ENCODE measurements at places on chromosomes 5 and 9. TPM values are rescaled to one million over a fixed set of nuclear protein-coding genes. Genes with fewer than 3 reads are reported as not detected.
A peak's percentile ranks its signal among the peaks of the same experiment; 100 is the strongest.

DNA sequence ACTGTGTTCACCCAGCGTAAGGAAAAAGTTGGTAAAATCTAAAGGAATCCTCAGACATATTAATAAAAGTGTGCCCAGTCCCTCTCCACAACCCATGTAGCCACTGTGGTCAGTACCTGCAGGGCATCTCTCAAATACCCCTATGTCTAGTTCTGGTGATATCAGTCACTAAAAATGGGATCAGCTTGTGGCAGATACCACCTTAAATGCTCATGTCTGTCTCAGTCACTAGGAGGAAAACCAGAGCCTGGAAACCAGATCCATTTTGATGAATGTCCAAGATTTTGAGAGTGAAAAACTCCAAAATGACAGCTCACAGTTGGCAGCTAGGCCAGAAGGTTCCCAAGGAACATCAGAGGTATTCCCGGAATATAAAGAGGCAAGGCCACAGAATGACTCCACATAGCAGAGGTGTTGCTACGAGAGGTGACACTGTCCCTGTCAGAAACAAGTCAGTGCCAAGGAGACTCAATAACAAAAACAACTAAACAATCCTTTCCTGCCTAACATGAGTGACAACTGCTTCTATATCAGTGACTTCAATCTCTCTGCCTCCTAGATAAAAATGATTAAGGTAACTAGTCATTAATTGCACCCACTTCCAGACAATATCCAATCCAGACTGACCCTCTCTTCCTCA is 13.5 kb downstream of the PCAT7 start:
- DNase-seq: no peak

- peak; percentile 81 for DNase-seq
Observed at GRCh38 chr5:114857941-114858551, 311.7 kb downstream of the TRIM36 start.

GRCh38 chr5:127275641-127276193 is 14.9 kb upstream of the MEGF10 start:
- DNase-seq: no peak

GRCh38 chr9:25861421-25861820 is 183.2 kb upstream of the TUSC1 start:
- DNase-seq: no peak

- DNase-seq: no peak
Observed at GRCh38 chr9:135320331-135320730, 159.3 kb upstream of the PPP1R26 start.

GRCh38 chr5:168317521-168318147 is 26.2 kb downstream of the WWC1 start:
- peak; percentile 1 for DNase-seq

DNA sequence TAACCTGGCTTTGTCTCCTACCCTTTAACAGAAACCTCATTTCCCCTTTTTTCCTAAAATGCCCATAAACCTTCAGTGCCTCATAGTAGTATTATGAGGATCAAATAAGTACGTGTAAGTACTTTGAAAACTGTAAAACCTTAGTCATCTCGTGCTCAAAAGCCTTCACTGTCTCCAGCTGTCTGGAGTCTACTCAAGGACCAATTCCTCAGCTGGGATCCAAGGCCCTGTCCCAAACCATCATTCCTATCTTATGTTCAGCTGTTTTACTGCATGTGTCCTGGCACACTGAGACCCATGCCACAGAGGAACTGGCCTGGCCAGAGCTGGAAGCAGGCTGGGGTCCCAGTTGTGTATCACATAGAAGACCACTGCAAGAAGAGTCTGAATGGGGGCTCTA is 15.9 kb downstream of the ADAMTSL1 start:
- no peak for DNase-seq

- no peak for DNase-seq
Observed at GRCh38 chr5:4197151-4197550, 601.5 kb downstream of the IRX1 start.

DNA sequence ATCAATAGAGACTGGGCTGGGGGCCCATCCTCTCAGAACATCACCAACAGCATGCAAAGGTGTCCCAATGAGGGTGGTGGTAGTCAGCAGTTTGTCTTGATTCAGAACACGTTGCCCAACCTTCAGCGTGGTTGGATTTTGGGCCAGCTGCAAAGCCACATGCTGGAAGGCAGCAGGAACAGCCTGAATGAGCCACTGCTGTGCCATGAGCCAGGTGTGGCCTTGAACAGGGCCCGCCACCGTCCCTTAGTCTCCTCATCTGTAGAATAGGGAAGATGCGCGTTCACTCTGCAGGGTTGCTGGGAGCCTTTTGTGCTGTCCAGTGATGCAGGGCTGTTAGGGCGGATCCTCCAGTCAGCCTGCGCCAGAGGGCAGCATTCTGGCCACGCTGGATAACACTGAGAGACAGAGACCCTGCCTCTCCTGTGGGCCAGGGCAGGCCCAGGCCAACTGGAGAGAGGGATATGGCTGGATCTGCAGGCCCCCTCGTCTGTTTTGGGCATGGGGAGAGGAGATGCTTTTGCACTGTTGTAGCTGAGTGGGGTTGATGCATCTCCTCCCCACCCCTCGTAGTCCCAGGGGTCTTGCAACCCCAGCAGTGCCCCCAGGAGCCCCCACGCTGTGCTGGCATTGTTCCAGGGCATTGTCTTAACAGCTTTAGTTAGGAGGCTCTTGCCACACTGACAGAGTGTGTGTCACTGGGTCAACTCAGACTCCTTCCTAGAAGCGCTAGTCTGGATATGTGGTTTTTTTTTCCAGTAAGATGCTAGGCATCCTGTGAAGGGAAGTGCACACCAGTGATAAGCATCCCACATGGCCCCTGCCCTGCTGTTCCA is 42.1 kb downstream of the SLC46A2 start:
- no peak for DNase-seq

GRCh38 chr5:169812786-169813185 is 167.5 kb downstream of the INSYN2B start:
- no peak for DNase-seq

LCN12 gene
- 0.88 TPM for total RNA-seq

GRCh38 chr9:68749579-68750159 is 44.6 kb downstream of the PIP5K1B start:
- no peak for DNase-seq

FOXD4 gene
- 0.24 TPM for total RNA-seq

GRCh38 chr9:32424616-32425015 is 40.2 kb downstream of the ACO1 start:
- no peak for DNase-seq

DNA sequence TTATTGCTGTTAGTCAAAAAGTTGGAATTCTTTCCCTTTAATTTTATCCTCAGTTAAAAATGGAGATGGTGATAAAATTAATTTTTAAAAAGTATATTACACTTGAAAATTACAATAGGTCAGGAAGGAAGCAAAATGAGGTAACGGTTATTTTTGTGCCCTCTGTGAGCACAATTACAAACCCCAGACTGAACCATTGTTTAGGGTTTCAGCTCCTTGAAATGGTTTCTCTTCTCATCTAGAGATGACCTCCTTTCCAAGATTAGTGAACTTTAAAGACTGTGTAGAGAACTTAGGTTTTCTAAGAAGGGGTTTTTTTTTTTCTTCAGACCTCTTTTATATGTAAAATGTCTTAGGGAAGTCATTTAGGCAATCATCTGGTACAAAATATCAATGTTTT is 126.2 kb upstream of the CHD1 start:
- no peak for DNase-seq

MRPL36 gene
- total RNA-seq: 32.4 TPM

IRX1 gene
- 0.14 TPM for total RNA-seq

Measured in posterior vena cava (tissue), 2 donors.